ENCODE measurements at places on chromosomes 5 and 9.

- DNase-seq: no peak
Observed at GRCh38 chr5:101728933-101729332, 567.2 kb downstream of the SLCO4C1 start.

DNA sequence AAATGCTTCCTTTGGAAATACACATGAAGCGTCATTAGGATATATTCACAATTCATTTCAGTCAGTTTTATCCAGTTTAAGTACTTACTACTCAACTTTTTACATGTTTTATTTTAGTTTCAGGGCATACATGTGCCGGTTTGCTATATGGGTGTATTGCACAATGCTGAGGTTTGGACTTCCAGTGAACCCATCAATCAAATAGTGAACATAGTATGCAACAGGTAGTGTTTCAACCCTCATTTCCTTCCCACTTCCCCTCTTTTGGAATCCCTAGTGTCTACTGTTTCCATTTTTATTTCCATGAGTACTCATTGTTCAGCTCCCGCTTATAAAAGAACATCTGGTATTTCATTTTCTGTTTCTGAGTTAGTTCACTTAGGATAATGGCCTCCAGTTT, 74.7 kb downstream of the TMEM161B start:
- no peak for DNase-seq

GRCh38 chr9:108019821-108020220, 530.3 kb upstream of the KLF4 start:
- no peak for DNase-seq

DNA sequence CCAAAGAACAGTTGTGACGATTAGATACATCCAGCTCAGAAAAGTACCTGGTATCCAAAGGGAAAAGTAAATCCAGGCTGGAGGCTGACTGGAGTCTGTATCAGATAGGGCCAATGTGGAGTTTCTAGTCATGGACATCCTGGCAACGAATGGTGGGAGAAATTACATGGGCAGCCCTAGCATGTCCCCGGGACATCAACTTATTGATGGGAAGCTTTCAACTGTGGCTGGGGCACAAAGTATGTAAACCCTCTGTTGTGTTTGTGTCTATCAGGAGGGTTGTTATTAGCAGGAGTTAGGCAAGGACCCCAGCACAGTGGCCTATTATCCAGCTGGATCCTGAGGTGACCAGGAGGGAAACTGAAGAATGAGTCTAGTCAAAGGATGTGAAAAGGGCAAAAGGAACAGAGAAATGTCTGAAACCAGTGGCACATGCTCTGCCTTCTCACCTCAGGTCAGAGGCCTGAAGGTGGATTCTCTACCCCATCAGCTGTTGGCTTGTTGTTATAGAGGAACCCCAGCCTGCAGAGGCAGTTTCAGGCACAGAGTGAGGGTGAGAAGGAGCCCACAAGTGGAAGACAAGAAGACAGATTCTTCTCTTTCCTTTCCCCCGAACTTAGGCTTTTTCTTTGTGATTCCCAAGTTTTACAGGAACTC, 19.9 kb downstream of the IFNW1 start:
- no peak for DNase-seq

- no peak for DNase-seq
Observed at GRCh38 chr5:3456121-3456681, 139.4 kb upstream of the IRX1 start.
